OCI-LY7 (cell line): ENCODE measurements at places on chromosomes 5 and 9. TPM values are rescaled to one million over a fixed set of nuclear protein-coding genes. Genes with fewer than 3 reads are reported as not detected.

DNA sequence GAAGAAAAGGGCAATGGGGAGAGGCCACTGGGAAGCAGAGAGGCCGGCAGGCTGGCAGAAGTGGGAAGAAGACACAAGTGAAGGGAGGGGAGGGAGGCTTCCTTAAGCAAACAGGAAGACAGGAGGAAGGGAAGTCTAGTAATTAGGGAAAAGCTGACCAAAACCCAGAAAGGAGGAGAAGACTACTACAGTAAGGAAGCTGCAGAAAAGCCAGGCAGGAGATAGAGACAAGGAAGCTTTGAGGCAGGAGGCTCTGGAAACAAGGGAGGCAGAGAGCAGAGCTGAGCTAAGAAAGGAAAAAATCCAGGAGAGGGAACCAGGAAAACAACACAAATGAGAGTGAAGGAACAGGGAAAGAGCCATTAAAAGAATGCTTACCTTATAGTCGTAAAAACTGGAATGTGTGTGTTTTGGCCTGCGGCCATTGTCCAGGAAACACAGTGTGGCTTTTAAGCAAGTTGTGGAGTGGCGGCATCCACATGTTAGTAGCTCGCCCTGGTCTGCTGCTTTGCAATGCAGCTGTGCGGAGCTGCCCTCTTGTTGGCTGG, 317.1 kb upstream of the CLINT1 start:
- no peak for DNase-seq

Gene GAS1
- total RNA-seq, result not detected in 2 replicates

Gene COL23A1
- 0.53 TPM in 1 of 2 replicates, not detected in the other for total RNA-seq

Gene SH3PXD2B
- total RNA-seq, result 0.10 and 0.11 TPM in 2 replicates

DNA sequence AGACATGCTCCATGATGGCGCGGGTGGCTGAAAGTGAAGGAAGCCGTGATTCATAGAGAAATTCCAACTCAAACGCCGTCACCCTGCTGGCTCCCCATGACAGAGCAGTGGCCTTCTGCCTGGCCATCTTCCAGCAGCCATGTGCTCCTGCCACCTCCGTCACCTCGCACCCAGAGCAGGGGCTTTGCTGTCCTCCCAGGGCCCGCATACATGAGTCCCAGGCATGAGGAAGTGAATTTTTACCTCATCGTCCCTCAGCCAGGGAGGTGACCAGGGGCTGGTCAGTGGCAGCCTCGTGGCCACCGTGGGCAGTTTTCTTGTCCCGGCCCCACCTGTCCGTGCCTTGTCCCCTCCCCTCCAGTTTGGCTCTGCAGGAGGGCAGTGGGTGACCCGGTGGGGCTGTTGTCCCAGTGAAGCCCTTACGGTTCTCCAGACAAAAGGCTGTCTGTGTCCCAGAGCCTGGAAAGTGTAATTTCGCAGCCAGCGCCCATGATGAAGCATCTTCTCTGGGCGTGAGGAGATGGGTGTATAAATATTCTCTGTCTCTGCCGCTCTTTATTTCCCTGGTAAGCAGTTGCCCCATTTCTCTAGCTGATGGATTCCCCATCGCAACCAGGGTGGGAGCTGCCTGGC, 124.0 kb upstream of the LMX1B start:
- no peak for DNase-seq

Gene OCLN
- 1.1 and 1.4 TPM in 2 replicates for total RNA-seq

DNA sequence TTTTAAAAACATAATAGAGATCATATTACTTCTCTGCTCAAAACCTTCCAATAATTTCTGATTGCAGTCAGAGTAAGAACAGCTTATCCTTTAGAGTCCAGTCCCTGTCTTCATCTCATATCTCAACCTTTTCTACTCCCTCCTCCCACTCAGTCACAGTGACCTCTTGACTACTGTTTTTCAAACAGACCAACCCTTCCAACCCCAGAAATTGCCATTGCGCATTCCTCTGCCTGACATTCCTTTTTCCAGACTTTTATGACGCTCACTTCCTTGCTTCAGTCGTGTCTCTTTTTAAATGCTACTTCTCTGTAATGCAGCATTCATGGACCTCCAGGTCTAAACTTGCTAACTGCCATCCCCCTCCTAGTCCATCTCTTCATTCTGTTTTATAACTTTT, 800.5 kb downstream of the BRINP1 start:
- DNase-seq, result no peak

DNA sequence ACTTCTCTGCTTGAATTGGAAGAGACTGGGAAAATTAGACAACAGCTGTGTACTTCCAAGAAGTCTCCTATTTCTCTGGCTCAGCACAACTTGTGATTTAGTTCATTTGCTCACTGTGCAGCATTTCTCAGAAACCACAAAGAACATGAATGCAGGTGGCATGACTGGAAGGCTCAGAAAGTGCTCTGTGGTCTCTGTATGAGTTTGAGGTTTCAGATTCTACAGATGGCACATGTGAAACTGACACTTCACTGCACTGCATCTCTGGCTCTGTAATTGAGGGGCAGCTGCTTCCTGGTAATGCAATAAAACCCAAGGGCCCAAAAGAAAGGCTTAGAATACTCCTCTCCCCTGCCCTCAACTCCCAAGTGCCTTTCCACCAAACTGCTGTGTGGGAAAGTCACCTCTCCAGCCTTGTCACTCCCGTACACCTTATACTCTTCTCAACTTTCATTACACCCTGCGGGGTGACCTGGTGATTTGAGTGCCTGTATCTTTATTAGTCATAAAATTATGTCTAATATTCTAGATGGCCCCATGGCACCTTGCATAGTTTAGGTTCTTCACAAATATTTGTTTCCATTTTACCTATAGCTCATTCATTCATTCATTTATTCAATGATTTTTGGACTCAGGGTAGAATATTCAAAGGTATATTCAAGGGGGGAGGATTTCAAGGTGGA, 82.5 kb downstream of the ESM1 start:
- peak; percentile 31 for DNase-seq

DNA sequence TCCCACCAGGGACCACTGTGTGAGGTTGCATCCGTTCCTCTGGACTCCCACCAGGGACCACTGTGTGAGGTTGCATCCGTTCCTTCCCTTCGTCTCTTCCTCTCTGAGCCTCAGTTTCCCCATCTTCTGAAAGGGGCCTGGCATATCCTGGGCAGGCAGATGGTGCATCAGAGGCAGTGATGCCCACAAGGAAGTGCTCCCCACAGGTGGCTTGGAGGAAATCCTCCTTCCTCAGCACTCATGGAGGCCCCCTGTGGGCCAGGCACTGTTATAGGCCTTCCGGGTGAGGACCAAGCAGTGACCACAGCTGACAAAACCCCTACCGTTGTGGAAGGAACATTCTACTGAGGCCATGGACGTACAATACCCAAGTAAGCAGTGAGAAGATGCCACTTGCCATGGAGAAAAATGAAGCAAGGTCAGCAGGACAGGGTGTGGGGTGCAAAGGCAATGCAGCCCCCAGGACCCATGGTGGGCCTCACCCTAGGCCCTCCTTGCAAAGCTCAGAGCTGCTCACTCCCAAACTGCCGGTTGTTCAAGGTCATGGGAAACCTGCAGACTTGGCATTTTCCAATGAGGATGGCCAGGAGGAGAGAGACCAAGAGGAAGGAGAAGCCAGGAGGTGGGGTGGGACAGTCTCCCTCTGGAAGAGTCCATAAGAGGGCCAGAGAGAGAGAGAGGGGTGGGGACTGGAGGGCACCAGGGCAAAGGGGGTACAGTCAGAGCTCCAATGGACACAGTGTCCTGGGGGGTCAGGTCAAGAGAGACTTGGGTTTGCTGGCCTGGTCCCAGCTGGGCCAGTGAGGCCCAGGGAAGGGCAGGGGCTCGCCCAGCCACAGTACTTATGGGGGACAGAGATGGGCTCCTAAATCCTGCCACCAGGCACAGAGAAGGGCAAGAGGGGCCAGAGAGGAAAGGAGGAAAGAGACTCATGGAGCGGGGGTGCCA, 51.1 kb downstream of the C9orf50 start:
- peak; percentile 21 for DNase-seq

GRCh38 chr5:31021181-31021624, 172.3 kb upstream of the CDH6 start:
- DNase-seq, result no peak

GRCh38 chr5:34751807-34752736, 86.9 kb upstream of the TTC23L start:
- DNase-seq, result no peak

DNA sequence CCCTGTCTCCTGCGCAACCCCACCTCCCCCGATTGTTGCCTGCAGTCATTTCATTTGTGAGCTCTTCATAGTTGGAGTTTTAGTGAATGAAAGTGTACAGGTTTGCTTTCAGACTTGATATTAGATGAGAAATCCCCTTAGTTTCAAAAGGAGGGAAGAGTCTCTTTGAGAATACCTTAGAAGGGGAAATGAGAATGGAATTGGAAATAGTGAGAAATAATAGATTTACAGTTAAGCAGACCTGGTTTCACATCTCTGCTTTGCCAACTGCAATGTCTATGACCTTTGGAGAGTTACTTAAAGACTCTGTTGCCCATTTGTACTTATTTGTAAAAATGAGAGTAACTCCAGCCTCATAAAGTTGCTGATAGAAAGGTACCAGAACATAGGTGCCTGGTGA, 120.4 kb downstream of the ZNF462 start:
- no peak for DNase-seq

- DNase-seq, result no peak
Observed at GRCh38 chr9:107018861-107019545, 156.0 kb downstream of the ZNF462 start.

Gene TARS1
- 96.9 and 105 TPM in 2 replicates for total RNA-seq

DNA sequence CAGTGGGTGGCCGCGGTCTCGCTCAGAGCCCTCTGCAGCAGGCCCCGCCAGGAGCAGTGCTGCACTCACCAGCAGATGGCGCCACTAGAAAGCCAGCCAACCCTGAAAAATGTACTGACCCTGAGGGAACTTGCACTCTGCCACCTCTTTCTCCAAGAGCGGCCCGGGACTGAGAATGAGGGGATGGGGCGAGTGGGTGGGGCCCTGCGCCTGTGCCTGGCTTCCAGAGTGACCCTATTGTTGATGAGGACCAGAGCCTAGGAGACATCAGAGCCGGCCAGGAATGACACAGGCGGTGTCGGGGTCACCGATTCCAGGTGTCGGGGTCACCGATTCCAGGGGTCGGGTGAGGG, 2.9 kb upstream of the IL17B start:
- DNase-seq, result peak; percentile 63

Gene EFNA5
- 3.1 and 3.6 TPM in 2 replicates for total RNA-seq

GRCh38 chr5:134614450-134615085, 18.1 kb downstream of the SAR1B start:
- no peak for DNase-seq

Gene TMOD1
- total RNA-seq, result not detected in 2 replicates

DNA sequence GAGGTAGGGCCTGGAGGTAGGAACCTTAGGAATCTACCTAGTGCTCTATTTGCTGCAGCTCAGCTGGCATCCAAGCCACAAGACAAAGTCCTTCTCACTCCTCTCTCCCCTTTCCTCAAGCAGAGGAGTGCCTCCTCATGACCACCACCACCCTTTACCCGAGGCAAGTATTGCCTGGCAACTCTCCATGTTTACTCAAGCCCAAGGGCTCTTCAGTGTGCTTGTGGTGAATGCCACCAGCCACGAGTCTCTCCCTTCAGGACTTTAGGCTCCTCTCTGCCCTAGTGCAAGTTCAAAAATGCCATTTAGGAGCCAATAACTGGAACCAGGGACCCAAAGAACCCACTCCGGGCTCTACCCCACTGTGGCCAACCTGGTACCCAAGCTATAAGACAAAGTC, 514.5 kb upstream of the RGMB start:
- DNase-seq, result no peak

Gene ERMP1
- total RNA-seq, result 12.6 and 14.6 TPM in 2 replicates

DNA sequence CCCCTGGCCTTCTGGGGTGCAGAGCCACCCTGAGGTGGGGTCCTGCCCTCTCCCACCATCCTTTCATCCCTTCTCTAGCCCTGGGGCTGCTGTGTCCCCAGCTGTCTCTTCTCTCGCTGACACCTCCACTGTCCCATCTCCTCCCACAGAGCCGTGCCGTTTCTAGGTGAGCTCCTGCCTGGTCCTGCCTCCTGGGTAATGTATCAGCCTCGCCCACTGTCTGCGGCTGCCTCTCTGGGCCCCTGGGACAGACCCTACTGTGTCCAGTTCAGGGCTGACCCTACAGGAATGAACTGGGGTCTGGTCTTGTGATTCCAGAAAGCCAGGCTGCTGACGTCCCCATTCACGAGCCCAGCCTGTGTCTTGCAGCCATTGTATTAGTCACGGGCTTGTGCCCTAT, 4.1 kb downstream of the PAEP start:
- DNase-seq, result no peak

- no peak for DNase-seq
Observed at GRCh38 chr9:125946397-125946796, 199.2 kb downstream of the PBX3 start.

- DNase-seq, result no peak
Observed at GRCh38 chr5:140321796-140322195, 18.9 kb upstream of the PFDN1 start.

Gene NMUR2
- total RNA-seq, result not detected in 2 replicates

GRCh38 chr5:139804800-139805397, 9.3 kb downstream of the PSD2 start:
- DNase-seq, result no peak

GRCh38 chr5:54785729-54786591, 199.4 kb downstream of the ESM1 start:
- DNase-seq, result peak; percentile 28

DNA sequence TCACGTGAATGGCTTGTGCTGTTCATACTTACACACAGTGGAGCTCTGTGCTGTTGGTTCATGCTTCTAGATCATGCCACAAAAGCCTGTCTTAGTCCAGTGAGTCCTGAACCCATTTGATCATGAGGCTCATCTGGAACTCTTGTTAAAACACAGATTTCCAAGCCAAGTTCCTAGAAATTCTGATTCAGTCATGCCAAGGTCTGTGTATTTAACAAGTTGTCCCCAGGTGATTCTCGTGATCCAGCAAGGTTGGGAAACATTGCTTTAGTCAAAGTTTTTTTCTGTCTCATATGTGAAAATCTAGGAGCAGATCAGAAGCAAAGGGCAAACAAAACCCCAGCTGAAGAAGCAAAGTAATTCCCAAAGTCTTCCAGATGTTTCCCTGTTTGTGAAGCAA, 112.5 kb upstream of the GAS1 start:
- DNase-seq, result no peak

- DNase-seq, result no peak
Observed at GRCh38 chr9:83065233-83065632, 2.3 kb upstream of the RASEF start.

- peak; percentile 66 for DNase-seq
Observed at GRCh38 chr9:81656004-81656403, 33.3 kb downstream of the TLE1 start.

Gene ZNG1F
- total RNA-seq, result 25.8 and 28.6 TPM in 2 replicates

DNA sequence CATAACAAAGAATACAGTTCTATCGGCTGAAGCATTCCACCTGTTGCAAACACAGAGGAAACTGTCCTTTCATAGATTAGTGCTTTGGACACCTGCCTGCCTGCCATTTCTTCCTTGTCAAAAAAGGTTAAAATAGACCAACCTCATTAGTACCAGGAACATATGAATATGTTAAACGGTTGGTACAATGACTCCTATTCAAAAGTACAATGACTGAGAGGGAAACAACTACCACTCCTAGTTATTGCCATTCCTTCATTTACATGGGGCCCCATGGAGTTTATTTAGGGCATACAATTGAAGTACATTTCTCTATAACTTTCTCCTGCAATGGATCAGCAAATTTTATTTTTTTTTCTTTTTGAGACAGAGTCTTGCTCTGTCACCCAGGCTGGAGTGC, 77.4 kb upstream of the PIP5K1B start:
- DNase-seq, result no peak

Gene PLAC8L1
- total RNA-seq, result 1.7 and 2.1 TPM in 2 replicates

Gene GFI1B
- total RNA-seq, result 3.3 and 4.9 TPM in 2 replicates
